Stimulated activated CD4-positive, alpha-beta T cell treated with anti-CD3 and anti-CD28 coated beads, Interleukin-4, amount 100 ng/mL, for 1 hour (primary cell): ENCODE measurements at places on chromosomes 12 and 14.
A peak's percentile ranks its signal among the peaks of the same experiment; 100 is the strongest.

GRCh38 chr14:68805414-68805813, 12.5 kb upstream of the ZFP36L1 start:
- no peak for DNase-seq

DNA sequence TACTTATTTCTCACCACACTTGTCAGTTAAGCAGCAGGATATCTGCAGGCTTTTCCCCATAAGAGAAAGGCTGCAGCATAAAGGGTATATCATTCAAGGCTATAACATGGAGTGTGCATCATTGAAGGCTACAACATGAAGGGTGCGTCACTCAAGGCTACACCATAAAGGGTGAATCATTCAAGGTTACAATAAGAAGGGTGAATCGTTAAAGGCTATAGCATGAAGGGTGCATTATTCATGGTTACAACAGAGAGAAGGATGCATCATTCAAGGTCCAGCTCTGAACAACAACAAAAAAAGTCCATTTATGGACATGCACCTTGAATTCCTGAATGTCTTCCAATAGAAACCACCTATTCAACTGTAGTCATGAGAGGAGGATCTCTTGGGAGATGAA, 32.8 kb upstream of the LUM start:
- DNase-seq: no peak

- DNase-seq: peak; percentile 24
Observed at GRCh38 chr12:93447555-93448290, 6.0 kb upstream of the UBE2N start.

GRCh38 chr14:23358553-23359166, 6.0 kb upstream of the SLC22A17 start:
- DNase-seq: no peak

- DNase-seq: no peak
Observed at GRCh38 chr12:59404109-59404650, 191.6 kb upstream of the SLC16A7 start.

- DNase-seq: no peak
Observed at GRCh38 chr12:52015532-52016041, 8.8 kb downstream of the TAMALIN start.

DNA sequence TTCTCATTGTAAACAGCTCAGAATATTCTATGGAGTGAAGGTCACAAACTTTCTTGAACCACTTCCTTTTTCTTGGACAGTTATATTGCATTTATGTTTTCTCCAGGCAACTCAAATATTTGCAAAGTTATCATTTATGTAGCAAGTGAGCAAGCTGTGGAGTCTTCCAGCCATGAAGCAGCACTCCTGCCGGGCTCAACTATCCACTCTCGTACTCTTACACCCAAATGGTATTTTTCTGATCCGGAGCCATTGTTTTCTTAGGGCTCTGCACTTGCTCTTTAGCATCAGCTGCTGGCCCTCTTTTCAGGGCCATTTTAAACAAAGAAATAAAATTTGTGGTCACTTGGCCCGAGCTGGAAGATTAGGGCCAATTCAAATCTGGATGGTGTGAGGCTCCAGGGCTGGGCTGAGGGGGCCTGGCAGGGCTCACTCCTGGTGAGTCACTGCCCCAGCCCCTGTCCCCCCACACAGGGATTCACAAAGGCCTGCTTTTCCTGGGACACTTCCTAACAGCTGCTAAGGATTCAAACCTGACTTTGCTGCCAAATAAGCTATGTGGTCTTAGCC, 19.7 kb downstream of the SYNE3 start:
- DNase-seq: no peak

DNA sequence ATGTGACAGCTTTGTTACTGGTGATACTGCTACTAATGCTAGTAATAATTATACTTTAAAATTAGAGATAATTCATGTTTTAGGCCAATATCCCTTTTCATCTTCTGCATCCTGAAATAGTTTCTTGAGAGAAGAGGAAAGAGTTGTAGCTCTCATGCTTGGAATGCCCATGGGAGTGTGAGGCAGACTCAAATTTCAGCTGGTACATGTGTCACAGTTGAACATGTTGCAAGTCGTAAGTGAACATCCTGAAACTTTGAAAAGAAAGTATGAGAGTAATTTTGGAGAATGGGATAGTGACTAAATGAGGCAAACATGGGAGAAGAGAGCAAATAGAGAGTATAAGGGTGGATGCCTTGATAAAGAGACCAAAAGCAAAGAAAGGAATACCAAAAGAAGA, 168.0 kb downstream of the TMTC3 start:
- DNase-seq: no peak

DNA sequence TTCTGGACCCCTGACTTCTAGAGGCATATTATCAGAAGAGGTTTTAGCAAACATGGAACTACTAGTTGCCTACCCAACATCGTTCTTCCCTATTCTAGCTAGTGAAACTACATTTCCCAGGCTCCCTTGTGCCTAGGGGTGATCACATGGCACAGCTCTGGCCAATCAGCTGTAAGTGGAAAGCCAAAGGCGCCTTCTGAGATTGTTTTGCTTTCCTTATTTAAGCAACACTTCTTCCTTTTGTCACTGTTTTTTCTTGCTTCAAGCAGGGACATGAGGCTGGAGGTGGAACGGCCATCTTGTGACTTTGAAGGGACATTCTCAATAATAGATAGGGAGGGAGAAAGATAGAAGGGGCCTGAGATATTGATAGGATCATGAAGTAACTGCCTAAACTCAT, 136.7 kb downstream of the ZNF664 start:
- DNase-seq: no peak

GRCh38 chr12:50390316-50390741, 6.1 kb downstream of the FAM186A start:
- DNase-seq: no peak

GRCh38 chr14:83172363-83172762, 1638.7 kb upstream of the SEL1L start:
- no peak for DNase-seq

- no peak for DNase-seq
Observed at GRCh38 chr12:123597100-123597499, 4.8 kb upstream of the DDX55 start.

GRCh38 chr12:25556153-25556552, 3.1 kb upstream of the LMNTD1 start:
- no peak for DNase-seq

DNA sequence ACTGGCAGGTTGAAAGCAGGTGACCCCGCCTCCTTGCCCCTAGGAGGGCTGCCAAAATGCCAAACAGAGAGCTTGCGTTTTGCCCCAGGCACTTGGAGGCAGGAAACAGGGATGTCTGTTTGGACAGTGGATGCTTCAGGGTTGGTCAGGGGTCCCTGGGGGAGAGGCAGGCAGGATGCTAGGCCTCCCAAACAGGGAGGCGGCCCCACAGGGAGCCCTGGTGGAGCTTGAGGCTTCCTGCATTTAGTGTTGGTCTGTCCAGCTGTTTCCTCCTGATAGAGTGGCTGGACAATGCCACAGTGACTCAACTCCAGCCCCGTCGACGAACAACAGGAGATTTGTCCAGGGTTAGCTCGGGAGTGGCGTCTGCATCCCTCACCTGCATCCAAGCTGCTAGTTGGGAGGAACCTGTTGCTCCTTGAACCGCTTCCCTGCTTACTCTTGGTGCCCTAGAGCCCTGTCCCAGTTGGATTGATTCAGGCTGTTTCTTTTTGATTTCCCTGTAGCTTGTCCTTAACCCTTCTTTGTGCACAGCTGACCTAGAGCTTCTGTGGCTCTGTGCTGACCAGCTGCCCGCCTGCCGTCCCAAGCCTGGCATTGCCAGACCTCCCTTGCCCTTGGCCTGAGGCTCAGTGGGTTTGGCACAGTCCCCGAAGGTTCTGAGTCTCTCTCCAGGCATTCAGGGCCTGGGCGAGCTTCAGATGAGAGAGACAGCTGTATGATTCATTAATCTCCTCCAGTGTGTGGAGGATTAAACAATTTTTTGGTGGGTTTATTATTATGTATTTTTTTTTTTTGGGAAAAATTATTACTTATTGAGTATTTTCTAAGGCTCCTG, 45.9 kb downstream of the TSPAN9 start:
- no peak for DNase-seq

GRCh38 chr12:101010896-101011295, 199.1 kb downstream of the SLC5A8 start:
- no peak for DNase-seq

GRCh38 chr12:11795913-11796459, 146.5 kb downstream of the ETV6 start:
- no peak for DNase-seq

DNA sequence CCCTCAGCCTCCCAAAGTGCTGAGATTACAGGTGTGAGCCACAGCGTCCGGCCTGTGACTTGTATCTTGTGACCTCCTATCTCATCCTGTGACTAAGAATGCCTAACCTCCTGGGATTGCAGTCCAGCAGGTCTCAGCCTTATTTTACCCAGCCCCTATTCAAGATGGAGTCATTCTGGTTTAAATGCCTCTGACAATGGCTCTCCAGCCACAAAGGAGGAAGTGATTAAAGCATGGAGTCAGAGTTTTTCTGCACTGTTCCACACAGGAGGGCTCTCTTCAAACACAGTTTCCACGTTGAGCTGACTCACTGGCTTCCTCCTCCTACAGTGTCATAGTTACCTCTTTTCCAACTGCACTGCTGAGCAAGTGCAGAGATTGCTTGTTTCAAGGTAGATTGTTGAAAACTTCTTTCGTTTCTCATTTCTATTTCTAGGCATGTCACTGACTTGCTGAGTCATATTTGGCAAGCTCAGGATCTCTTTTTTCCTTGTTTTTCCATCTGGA, 383.8 kb downstream of the PCNX1 start:
- peak; percentile 20 for DNase-seq

DNA sequence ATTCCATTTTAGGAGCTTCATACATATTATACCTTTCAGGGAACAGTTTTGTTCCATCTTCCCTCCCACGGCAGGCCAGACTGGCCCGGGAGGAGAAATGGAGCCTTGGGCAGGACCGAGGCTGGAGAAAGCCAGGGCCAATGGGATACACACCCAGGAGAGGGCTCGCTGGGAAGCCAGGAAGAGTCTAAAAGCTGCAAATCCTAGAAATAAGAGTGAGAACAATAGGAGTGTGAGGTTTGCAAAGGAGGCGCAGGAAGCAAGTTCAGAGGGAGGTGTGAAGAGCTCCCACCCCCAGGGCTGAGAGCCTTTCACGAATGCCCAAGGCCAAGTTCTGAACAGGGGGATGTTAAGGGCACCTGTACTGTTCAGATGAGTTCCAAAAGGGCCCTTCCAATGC, 67.5 kb upstream of the CPSF6 start:
- no peak for DNase-seq

DNA sequence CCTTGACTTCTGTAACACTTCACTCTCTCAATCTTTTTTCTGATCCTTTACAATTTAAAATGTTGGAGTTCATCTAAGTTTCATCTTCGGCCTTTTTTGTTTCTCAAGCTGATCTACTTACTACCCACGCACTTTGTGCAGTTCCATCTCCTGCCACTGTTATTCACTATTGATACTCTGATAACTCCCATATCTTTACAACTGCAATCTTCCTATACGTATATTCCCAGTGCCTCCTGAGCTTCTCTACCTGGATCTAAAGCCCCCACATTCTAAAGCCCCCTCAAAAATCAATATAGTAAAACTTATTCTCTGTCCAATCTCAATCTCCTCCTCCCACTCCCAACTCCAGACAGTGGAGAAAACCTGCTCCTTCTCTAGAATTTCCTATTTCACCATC, 5.9 kb downstream of the ATG2B start:
- no peak for DNase-seq

GRCh38 chr14:94738097-94738496, 31.8 kb downstream of the GSC start:
- DNase-seq: no peak

DNA sequence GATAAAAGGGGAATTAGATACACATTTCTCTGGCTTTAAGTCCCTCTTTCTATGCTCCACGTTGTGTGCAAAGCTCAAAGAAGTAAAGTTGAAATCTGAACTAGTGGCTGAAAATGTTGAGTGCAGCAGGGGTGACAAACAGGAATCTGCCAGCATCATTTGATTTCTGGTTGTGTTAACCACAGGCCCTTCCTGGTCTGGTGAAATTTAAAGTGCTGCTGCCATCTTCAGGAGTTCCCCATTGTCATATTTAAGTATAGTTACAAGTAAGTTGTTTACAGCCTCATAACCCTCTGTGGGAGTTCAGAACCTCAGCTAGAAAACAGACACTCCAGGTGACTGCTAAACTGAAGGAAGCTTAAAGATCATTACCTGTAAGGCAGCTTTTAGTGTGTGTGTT, 90.9 kb upstream of the CCDC196 start:
- no peak for DNase-seq

GRCh38 chr14:74426202-74426582, at the start of gene SYNDIG1L:
Gene SYNDIG1L (minus strand): TSS chr14:74426210. CDS start chr14:74409744, 16,466 bp downstream.
- no peak for DNase-seq

DNA sequence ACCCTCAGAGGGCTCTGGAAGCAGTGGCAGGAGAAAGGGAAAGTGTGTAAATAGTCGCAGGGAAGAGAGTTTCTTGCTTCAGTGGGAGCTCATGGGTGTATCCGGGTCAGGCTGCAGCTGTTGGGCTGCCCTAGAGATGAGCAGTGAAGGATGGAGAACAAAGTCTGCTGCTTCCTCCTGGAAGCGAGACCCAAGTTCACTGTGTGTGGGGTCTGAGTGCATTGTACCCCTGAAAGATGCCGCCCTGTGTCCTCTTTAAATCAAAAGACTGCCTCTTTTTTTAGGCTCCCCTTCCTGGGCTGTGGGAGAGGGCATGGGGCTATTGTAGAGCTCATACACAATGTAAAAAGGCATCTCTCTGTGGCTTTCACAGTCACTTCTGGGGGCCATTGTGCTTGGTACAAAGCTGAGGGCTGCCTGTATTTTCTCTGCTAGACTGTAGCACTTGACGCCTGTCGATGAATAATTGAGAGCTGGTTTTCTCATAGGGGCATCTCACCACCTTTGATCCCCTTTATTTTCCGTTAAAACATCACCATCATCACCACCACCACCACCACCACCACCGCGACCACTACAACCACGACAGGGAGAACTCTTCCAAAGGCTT, 16.7 kb downstream of the CHST11 start:
- DNase-seq: no peak

- DNase-seq: no peak
Observed at GRCh38 chr12:111992464-111992863, 20.5 kb downstream of the TMEM116 start.

GRCh38 chr14:61569308-61569707, 126.0 kb upstream of the HIF1A start:
- no peak for DNase-seq

GRCh38 chr12:5497329-5498053, 65.6 kb downstream of the NTF3 start:
- DNase-seq: no peak

DNA sequence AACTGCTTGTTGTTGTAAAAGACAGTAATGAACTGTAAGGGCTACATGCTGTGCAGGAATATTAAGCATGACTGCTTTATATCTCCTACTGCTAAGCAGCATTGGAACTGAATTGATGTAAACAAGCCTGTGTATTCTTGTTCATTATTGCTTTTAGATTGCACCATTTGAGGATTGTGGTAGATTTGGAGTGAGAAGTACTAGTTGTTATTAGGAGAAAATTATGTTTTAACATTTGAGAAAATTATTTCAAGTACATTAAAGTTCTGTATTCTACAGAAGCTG, 212.7 kb downstream of the ERC1 start:
- no peak for DNase-seq

- DNase-seq: no peak
Observed at GRCh38 chr12:4435537-4435936, 10.1 kb downstream of the FGF6 start.
